ENCODE measurements at places on chromosomes 11 and 22.

DNA sequence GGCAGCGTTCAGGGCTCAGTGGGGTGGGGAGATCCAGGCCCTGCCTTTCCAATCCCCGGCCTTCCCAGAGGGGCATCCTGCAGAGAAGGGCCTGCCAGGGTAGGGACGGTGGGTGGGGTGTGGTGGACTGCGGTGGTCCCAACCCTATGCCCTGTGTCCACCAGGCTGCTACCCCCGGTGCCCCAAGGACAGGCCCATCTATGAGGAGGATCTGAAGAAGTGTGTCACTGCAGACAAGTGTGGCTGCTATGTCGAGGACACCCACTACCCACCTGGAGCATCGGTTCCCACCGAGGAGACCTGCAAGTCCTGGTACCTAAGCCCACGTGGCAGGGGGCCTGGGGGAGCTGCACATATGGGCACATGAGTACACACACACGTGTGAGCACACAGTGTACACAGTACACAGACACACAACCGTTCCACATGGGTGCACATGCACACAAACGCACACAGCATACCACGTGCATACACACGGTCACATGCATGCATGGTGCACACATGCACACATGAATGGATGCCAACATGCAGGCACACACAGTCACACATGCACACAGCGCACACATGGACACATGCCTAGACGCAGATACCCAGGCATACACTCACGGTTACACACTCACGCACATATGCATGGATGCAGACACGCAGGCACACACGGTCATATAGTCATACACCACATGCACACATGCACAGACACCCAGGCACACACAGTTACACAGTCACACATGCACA is 16.1 kb downstream of the MUC2 start:
- no peak for DNase-seq

GRCh38 chr11:118783724-118784495 is 7.1 kb downstream of the DDX6 start:
- no peak for DNase-seq

GRCh38 chr22:18021431-18021830 is 2.9 kb downstream of the MICAL3 start:
- no peak for DNase-seq

GRCh38 chr22:43300891-43301676 is 42.1 kb downstream of the SCUBE1 start:
- DNase-seq = no peak

GRCh38 chr22:43077121-43077877 is 11.9 kb downstream of the TTLL1 start:
- no peak for DNase-seq

DNA sequence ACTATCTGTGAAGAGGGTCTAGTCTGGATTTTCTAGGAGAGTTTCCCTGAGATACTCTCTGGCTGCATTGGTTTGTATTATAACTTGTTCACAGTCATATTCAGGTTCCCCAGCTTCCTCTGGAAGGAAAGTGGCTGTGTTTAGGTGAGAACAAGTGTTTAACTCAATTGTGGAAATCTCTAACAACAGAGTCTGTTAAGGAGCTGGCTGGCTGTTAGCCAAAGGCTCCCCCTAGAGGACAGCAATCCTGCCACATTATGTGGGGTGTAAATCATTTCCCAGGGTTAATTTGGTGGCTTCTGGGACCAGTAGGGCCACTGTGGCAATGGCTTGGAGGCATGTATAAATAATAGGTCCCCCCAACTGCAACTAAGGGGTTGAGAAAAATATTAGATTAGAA is 18.4 kb downstream of the MS4A6E start:
- DNase-seq = no peak

GRCh38 chr11:27052668-27053067 is 12.1 kb downstream of the BBOX1 start:
- DNase-seq = no peak

GRCh38 chr11:83115026-83115425 is 41.9 kb upstream of the PCF11 start:
- DNase-seq = no peak

GRCh38 chr11:103824116-103824515 is 212.3 kb upstream of the DDI1 start:
- DNase-seq = no peak

GRCh38 chr11:20084921-20085814 is 75.1 kb downstream of the DBX1 start:
- DNase-seq = no peak

DNA sequence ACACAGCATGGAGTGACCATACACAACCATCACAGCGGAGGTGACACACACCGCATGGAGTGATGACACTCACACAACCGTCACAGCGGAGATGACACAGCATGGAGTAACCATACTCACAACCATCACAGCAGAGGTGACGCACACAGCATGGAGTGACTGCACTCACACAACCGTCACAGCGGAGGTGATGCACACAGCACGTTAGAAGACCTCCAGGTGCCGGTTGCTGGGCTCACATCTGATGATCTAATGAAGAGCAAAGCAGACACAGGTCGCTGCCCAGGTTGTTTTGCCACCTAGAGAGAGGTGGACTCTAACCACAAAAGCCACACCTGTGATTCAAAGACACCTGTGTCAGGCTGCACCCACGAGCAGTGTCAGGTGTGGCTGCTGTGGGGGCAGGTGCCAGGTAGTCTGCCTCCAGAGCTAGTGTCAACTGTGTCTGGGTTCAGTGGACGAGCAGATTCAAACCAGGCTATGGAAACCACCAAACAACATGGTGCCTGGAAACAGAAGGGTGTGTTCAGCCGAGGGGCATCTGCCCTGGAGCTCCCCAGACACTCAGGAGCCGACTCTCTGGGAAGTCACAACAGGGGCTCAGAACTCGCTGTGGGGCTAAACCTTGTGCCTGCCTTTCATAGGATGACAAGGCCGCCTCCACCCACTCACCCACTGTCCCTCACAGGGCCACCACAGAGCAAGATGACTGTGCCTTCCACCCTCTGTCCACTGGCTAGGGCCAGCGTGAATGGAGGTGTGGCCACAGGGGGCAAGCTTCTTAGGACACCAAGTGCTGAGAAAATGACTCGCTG is 608.2 kb downstream of the TBC1D22A start:
- DNase-seq = no peak

DNA sequence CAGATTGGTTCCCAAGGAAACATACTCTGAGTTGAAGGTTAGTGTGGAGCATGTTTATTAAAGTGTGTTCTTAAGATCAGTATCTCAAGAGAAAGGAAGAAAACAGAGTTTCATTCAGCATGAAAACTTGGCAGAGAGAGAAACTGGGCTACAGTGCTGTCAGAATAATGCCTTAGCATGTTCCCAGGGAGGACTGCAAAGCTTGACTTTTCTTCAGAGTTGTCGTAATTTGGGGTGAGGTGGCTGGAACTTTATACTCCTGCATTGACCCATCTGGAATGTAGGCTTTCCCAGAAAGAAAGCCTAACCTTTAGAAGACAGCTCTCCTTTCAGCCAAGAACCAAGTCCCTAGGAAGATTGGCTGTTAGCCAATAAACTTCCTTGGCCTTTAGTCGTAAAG is 190.8 kb upstream of the CNTN5 start:
- DNase-seq = no peak

GRCh38 chr11:8033305-8034105 is 46.4 kb downstream of the EIF3F start:
- DNase-seq = no peak

DNA sequence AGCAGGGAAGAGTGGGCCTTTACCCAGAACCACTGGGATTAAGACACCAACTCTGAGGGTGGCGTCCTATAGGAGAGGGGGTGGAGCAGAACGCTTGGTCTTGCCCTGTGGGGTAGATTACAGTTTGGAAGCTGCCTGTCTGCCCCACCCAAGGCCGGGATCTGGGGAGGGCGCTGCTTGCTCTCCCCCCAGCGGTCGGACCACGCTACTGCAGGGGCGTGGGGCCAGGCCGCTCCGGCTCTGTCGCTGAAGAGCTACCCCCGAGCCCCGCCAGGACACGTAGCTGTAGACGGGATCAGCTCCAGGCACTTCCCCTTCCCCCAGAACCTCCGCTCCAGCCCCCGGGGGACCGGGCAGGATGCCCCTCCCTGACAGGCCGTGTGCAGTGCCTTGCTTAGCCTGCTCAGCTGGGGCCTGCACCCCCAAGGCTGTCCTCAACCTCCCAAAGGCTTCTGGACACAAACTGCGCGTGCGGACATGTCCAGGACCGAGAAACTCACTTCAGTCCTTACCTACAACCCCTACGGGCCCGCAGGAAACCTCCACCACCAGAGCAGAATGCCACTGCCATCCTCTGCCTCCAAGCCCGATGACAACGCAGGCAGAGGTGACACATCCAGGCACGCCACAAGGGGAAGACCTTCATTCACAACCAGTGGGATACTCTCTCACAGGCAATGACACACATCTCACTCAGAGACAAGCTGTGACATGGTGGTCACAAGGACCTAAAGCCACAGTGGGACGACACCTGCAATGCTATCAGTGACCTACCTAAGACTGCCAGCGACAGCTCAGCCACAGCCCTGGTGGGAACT is 3.6 kb downstream of the AHNAK start:
- DNase-seq = peak; percentile 83

DNA sequence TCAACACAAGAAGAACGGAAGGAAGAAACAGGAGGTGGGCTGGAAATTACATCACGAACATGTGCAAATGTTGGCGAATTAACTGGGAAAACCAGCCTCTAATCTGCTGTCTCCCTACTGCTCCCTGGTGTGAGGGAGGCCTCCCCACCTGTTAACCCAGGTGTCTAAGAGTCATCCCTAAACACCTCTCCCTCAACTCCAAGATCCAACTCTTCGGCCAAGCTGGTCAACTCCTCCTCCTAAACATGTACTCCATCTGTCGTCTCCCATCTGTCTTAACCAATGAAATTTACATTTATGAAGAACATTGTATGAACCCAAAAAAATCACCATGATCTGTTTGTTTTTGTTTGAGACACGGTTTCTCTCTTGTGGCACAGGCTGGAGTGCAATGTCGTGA is 154.2 kb downstream of the LARGE1 start:
- no peak for DNase-seq

GRCh38 chr11:126132319-126132718 is 69.7 kb upstream of the CDON start:
- DNase-seq = no peak

DNA sequence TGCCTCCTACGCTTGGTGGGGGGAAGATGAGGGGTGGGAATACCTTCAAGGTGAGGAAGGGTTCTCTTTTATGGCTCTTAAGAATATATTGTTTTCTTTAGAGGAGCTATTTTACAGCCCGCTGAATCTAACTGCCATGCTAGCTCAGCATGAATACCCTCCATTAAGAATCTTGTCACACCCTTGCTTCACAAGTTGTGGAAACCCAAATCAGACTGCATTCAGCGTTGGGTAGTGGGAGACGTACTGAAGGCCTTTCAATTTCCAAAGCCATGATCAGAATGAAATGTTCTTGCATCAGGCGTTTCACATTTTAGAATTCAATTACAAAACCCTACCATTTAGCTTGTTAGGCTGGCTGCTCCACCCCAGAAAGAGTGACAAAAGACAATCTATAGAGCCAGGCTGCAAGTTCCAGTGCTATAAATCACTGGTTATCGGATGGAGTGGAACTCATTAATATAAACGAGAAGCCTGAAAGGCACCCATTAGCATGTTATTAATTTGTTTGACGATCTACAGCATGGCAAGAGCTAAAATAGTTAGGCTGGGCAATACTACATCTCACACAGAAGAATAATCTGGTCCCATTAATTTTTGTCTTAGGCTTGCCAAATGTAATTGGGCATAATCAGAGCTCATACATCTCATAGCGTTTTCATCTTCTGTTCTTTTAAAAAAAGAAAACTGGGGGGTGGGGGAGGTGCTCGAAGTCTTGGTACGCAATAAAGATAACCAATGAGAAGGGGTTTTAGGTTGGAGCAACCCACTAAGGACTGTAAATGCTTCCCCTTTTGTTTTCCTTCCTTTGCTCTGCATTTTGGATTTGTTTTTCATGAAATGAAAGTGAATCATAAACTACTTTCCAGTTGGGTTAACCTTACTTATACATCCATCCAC is 57.5 kb downstream of the ABTB2 start:
- DNase-seq = no peak

DNA sequence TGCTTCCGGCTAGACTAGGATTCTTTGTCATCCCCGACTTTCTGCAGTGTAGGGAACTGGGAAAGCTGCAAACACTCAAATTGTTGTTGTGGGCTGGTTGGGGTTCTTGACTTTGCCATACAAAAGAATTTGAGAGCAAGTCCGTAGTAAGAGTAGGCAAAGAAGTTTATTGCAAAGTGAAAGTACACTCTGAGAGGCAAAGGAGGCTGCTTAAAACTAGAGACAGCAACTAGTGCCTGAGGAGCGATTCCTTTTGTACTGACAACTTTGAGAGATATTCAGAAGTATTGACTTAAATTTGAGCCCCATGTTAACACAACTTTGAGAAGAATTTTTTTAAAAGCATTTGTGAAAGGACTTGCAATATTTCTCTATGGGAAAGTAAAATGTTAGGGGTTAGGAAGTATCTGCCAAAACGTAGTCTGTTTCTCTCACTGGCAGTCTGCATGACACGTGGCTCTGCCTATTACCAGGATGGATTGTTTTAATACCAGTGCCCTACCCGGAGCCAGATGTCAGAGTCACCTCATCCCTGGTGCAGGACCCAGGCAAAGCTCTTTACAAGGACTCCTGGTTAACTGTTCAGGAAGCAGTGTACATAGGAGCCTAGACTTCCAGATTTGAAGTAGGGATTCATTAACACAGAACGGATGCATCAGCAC is 85.0 kb upstream of the CLPB start:
- peak; percentile 15 for DNase-seq

DNA sequence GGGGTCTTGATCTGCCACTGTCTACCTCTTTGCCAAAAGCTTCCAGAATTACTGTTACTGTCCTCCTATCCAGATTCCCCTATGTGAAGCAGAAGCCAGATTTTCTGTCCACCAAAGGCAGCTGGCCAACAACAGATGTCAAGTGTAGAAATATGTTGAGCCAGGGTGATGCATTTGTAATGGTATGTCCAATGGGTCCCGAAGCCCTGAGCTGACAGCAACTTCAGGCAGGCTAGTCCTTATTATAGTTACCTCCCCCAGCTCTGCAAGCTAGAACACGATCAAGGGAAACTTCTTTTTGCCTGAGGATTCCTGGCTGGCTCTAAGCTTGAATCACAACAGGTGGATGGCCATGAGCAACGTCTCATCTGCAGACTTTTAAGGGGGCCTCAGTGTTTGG is 10.2 kb downstream of the PAMR1 start:
- DNase-seq = no peak

DNA sequence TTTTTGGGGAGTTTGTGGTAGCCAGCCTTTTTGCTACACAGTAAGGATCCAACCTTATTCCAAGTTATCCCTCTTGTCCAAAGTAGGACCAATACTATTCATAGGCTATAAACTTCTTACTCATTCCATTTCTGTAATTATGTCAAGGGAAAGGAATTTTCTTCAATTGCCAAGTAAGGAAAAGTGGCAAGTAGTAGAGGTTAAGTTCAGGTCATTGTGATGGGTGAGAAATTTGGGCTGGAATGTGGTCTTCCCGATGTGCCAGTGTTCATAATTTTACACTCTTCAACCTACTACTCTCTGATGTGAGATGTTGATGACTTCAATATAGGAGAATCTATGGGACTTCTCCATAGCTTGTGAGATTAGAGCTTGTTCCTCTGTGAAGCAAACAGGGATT is 648.8 kb downstream of the METTL15 start:
- DNase-seq = no peak

GRCh38 chr22:27050771-27051170 is 393.4 kb downstream of the MIAT start:
- DNase-seq = no peak

All from GM06990 (cell line).